ENCODE measurements at places on chromosomes 2 and 18.

GRCh38 chr2:28904802-28905457 is 10.5 kb downstream of the WDR43 start:
- DNase-seq, result no peak

DNA sequence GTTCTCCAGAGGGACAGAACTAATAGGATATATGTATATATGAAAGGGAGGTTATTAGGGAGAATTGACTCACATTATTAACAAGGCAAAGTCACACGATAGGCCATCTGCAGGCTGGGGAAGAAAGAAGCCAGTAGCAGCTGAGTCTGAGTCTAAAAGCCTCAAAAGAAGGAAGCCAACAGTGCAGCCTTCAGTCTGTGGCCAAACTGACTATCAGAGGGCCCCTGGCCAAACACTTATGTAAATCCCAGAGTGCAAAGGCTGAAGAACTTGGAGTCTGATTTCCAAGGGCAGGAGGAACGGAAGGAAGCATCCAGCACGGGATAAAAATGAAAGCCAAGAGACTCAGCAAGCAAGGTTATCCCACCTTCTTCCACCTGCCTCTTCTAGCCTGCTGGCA is 108.0 kb upstream of the LDLRAD4 start:
- no peak for DNase-seq

- no peak for DNase-seq
These were observed 12.1 kb upstream of the CYBRD1 start for GRCh38 chr2:171509945-171510731.

DNA sequence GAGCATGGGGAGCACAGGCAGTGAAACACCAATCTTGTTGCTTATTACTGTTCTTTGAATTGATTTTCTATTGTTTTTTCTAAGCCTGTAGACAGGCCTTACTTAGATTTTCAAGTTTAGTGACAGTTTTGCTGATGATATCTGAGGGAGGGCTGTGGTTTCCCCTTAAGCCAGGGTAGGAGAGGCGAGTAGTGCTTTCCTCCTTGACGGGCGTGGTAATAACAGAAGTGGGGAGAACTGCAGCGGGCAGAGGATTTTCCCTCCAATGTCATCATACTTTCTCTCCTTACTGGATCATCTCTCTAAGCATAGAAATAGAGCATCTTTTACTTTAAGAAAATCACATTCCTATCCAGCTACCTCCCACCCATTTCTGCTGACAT is 314.4 kb downstream of the ALK start:
- DNase-seq, result no peak

- DNase-seq, result no peak
These were observed 8.3 kb upstream of the RNF103 start for GRCh38 chr2:86631846-86632485.

- DNase-seq, result no peak
These were observed 558 bp downstream of the MRPS5 start for GRCh38 chr2:95121093-95121406.

- DNase-seq, result no peak
These were observed 124.4 kb upstream of the KLHL29 start for GRCh38 chr2:23260621-23261020.

- DNase-seq, result no peak
These were observed 1.4 kb downstream of the KCNS3 start for GRCh38 chr2:17879913-17880274.

GRCh38 chr18:9743200-9744016 is 35.3 kb downstream of the RAB31 start:
- no peak for DNase-seq

DNA sequence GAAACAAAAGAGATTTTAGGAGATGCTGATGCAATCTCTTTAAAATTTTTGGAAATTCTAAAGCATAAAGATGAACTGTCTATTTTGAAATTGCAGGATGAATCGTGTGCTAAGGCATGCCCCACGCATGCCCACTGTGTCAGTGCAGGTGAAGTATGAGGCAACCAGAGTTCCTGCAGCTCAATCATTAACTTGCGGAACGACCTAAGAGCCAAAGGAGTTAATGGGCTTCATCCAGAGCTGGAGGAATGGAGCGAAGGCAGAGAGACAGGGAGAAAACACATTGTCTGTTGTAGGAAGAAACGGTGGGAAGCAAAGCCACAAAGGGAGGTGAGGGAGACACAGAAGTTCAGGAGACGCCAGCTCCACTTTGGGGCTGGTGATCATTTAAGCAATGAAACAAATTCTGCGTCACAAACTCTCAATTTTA is 265.2 kb downstream of the CCDC85A start:
- DNase-seq, result no peak

DNA sequence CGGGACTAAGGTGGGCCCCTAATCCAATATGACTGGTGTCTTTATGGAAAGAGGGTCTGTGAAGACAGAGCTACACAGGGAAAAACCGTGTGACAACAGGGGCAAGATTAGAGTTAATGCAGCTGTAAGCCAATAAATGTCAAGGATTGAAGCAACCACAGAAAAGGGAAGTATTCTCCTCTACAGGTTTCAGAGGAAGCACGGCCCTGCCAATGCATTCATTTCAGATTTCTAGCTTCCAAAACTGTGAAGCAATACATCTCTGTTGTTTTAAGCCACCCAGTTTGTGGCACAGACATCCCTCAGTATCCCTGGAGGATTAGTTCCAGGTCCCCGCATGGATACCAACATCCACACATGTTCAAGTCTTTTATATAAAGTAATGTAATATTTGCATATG is 48.8 kb downstream of the SPP2 start:
- no peak for DNase-seq

GRCh38 chr2:166240387-166241313 is 112.8 kb upstream of the SCN1A start:
- DNase-seq, result no peak

DNA sequence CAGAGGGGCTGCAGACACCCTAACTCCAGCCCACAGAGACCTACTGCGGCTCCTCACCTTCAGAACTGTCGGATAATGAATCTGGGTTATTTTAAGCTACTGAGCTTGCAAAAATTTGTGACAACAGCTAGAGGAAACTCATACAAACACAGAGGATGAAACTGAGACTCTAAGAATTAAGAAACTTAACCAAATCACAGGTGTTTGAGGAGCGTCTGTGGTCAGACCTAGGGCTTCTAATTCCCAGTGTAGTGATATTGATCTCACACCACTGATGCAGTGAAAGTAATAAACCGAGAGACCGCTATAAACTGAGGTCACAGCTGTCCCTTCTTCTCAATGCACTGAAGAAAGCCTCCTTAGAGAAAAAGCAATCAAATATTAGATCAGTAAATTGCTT is 110.1 kb downstream of the RGPD3 start:
- DNase-seq, result no peak

DNA sequence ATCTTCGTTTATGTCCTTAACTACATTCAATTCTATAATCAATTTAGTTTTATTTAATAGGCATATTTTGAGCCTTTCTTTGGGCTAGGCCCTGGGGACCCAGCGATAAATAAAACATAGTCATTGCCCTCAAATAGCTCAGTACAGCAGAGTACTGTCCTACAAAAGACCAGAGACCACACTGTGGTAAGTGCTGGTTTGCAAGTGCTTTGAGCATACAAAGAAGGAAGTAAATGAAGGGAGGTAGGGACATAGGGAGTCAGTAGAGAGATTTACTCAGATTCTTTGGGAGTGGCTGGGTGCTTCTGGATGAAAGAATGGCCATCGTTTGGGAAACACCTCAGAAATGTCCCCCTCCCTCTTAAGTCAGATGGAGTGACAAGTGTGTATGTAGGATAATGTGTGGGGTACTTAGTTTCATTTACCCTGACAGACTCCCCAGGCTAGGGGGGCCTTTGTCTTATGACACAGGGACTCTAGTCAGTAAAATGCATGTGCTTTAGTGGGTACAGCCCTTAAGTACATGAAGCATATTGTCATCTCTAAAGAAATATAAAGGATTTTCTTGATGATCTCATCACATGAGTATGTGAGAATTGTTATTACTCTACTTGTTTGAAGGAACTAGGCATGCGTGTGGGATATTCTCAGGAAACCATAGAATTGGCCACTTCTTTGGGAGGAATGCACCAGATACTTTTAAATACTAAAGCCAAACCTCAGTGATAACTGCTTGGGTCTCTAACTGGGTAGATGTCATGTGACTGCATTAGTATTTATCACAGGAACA is 35.1 kb downstream of the MAPRE2 start:
- DNase-seq, result no peak

DNA sequence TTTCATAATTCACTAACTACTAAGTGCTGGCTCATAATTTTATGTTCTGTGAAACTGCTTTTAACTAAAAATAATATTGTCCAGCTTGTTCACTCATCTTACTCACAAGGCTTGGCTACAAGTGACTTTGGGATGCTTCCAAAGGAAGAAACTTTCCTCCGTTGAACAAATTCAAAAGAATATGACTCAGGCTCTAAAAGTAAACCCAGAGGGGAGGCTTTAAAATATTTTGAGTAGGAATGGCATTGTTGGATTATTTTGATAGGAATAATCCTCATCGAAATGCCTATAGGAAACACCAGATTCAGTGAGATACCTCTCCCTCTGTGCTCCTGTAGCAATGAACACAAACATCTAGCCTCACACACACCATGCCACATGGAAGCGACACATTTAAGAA is 25.2 kb upstream of the TLK1 start:
- no peak for DNase-seq

DNA sequence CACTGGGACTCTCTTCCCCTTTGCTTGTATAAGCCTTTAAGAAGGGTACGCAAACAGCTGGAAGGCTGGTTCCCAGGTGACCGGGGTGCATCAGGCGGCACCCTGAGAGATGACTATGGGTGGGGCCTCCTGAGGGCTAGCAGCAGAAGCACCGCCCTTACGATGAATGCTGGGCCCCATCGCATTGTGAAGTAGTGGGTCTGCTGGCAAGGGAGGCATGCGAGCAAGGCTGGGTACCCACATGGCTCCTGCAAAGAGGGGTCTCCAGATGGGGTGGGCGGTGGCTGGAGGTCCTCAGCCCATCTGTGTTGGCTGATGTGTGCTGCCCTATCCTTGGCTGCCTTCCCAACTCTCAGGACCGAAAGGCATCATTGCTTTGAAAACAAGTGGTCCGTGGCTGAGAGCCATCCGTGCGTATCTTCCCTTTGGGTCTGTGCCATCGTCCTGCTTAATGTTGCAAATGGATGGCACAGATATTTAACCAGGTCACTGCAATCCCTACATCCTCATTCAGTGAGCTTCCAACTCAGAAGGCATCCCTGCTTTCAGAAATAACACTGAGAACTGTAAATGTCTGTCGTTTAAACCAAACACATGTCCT is 83.5 kb upstream of the GPC1 start:
- no peak for DNase-seq

DNA sequence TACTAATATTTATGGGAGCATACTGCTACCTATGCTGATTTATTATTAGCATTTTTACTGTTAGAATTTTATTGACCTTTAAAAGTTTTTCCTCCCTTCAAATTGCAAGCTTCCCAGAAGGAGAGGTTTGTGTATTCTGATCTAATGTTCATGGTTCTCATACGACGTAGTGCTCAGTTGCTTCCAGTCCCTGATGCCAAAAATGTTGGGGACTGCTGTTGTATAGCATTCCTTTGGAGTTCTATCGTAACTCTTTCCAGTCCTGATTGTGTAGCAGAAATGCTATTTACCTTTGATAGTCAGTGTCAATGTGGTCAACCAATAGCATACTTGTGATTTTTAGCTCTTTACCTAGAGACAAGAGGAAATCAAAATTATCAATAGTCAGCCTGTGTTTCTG is 69.5 kb upstream of the ZSWIM2 start:
- no peak for DNase-seq

- no peak for DNase-seq
These were observed 7.2 kb upstream of the SFXN5 start for GRCh38 chr2:73078457-73079411.

DNA sequence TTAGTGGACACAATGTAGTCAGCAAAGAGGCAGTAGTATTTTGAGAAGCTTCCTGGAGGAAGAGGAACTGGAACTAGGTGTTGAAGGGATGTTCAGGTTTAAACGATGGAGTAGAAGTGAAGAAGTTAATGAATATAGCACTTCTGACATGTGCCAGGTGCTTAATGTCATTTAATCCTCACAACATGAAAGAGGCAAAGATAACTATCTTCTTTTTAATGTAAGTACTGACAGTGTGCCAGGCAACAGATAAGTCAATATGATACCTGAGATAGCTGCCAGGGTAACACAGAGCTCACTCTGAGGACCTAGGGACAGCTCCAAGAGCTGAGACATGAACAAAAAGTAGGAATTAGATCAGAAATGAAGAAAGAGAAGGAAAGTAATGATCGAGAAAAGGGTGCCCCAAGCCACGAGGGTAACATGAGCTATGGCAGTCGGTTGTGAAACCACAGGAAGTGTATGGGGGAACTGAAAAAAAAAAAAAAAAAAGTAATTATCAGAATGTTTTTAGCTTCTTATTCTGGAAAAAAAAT is 140.7 kb downstream of the RNF144A start:
- DNase-seq, result no peak

- DNase-seq, result no peak
These were observed 547.1 kb upstream of the LINC00305 start for GRCh38 chr18:64695851-64696553.

DNA sequence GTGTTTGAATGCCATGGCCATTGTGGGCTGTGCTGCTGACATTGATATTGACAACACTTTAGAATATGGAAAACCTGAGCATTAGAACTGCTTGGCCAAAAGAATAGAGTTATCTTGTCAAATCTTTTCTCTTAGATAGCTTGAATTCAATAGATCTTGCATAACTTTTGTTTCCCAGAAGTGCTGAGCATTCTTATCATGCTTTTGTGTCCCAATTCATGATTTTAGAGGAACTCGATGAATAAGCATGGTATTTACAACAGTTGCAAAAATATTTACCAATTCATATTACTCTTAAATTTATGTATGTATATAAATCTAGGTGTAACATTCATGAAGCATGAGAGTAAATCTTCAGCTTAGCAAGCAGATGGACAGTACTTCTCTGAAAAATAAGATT is 508.0 kb downstream of the BCL11A start:
- no peak for DNase-seq

- no peak for DNase-seq
These were observed 18.0 kb downstream of the ZNF532 start for GRCh38 chr18:58882686-58883085.

- no peak for DNase-seq
These were observed 211.4 kb downstream of the TFCP2L1 start for GRCh38 chr2:121073320-121074210.

- no peak for DNase-seq
These were observed 12.0 kb downstream of the OBSL1 start for GRCh38 chr2:219559156-219559915.

DNA sequence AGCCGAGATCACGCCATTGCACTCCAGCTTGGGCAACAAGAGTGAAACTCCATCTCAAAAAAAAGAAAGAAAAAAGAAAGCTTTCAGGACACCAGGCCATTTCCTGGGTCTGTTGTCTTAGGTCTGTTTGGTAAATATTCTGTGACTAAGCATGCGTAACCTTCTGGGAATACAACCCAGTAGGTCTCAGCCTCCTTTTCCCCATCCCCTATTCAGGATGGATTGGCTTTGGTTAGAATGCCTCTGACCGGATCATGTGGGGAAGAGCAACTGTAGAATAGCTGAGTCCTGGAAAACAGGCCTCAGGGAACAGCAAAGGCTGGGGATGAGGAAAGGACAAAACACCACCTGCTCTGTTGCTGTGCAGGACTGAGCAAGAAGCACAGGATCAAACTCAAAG is 1.6 kb upstream of the PDCL3 start:
- DNase-seq, result no peak

GRCh38 chr2:143581134-143581533 is 451.9 kb downstream of the ARHGAP15 start:
- no peak for DNase-seq

- DNase-seq, result no peak
These were observed 96.2 kb downstream of the NCK2 start for GRCh38 chr2:105840933-105841332.
